ENCODE measurements at places on chromosomes 12 and 14.

DNA sequence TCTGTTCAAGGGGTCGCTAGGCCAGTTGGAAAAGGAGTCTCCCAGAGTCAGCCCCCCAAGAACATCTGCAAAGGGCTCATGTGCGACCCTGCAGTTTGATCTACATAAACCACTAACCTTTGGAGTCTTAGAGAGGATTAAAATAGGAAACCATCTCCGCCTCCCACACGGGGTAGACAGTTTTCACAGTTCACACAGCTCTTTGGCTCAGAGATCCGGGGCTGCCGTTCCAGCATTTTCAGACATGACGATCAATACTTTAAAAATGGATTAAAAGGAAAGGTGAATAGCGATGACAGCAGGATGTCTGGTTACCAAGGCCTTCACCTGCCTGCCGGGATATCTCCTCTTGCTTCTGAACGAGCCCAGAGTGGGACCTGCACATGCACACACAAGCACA is 59.8 kb upstream of the BCL11B start:
- DNase-seq, result no peak

GRCh38 chr12:94615260-94616181 is 34.8 kb downstream of the TMCC3 start:
- DNase-seq, result no peak

DNA sequence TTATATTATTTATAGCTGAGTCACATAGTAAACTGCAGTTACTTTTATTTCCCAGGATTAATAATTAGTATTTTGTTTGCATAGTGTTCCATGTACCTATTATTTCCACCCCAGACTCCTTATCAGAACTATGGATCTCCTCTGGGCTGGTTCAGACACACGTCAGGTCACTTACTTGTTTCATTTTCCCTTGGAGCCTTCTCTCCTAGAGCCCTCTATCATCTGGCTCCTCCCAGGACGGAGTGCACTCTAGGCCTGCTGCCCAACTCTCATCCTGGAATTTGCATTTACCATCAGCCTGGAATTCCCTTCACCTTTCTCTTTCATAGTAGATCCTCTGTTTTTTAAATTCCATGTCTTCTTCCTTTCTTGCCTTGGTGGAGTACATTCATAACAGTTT is 28.5 kb upstream of the GALNT16 start:
- DNase-seq, result no peak

DNA sequence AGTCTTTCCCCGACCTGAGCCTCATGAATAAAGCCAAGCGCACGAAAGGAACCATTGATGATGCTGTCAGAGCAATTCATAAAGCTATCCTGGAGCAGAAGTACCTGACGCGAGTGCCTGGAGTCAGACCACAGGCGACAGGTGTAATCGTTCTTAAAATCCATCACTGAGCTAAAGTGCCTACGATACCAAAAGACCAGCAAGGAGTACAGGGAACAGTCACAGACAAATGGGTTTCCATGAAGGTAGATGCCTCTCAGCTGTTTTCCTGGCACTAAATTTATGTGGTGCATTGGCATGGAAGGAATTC is 1.4 kb upstream of the PCED1B start:
- no peak for DNase-seq

DNA sequence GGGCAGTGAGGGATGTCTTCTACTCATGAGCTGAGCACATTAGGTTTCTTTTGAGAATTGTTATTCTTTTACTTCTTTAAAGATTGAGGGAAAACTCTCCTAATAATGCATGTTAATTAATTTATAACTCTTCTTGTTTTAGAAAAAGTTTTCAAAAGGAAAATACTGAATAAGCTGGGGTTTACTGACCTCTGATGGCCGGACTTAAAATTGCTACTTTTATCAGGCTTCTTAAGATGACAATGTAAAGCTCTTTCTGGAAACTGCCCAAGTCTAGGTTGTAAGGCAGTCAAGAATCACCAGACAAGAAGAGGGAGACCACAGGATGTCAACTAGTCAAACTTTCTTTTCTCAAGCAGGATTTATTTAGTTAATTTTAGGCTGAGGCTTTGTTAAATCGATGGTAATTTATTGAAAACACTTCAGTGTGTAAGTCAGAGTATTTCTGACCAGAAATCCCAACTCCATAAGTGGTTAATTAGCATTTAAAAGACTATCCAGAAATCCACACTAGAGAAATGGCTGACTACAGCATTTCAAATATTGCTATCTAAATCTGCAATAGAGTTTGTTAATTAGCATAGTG is 82.1 kb downstream of the AVPR1A start:
- DNase-seq, result no peak

- no peak for DNase-seq
Observed at GRCh38 chr12:115051378-115051777, 367.4 kb upstream of the TBX3 start.

GRCh38 chr12:82436354-82436753 is 78.0 kb downstream of the METTL25 start:
- no peak for DNase-seq

- no peak for DNase-seq
Observed at GRCh38 chr12:28512406-28512805, 322.1 kb downstream of the CCDC91 start.

DNA sequence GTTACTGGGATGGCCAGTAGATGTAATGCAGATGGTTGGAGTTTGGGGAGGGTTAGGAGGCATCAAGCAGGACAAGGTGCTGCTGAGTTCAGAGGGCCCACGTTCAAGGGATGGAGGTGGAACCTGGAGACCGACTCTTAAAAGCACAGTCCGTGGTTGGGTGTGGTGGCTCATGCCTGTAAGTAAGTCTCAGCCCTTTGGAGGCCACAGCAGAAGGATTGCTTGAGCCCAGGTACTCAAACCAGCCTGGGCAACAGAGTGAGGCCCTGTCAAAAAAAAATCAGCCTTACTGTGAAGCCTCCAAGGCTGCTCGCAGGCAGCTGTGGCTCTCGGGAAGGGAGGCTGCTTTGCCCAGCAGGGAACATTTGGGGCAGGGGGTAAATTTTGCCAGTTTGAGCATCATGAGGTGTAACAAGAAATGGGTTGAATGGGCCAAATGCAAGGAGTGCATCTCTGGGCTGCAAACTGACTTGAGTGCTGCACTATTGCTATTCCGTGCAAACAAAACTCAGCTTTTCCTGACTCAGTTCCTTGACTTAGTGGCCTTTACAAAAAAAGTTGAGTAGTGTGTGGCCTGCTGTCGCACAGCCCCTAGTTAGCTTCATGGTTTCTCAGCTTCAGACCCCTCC is 55.0 kb downstream of the ANAPC7 start:
- no peak for DNase-seq

DNA sequence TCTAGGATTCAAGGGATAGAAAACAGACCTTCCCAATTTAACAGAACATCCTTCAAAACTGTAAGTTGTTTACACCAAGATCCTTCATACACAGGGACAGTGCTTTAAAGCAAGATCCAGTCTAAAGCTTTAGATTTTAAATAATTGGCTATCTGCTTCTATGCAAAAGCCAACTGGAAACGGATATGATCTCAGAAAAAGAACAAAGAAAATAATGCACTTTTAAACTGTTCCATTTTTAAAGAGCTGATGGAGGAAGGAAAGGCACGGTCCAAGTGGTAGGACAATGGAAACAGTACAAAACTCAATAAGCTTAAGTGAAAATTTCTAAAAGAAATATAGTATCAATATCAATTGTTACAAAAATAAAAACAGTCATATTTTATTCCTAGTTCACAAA is 27.7 kb downstream of the LRP6 start:
- DNase-seq, result no peak

DNA sequence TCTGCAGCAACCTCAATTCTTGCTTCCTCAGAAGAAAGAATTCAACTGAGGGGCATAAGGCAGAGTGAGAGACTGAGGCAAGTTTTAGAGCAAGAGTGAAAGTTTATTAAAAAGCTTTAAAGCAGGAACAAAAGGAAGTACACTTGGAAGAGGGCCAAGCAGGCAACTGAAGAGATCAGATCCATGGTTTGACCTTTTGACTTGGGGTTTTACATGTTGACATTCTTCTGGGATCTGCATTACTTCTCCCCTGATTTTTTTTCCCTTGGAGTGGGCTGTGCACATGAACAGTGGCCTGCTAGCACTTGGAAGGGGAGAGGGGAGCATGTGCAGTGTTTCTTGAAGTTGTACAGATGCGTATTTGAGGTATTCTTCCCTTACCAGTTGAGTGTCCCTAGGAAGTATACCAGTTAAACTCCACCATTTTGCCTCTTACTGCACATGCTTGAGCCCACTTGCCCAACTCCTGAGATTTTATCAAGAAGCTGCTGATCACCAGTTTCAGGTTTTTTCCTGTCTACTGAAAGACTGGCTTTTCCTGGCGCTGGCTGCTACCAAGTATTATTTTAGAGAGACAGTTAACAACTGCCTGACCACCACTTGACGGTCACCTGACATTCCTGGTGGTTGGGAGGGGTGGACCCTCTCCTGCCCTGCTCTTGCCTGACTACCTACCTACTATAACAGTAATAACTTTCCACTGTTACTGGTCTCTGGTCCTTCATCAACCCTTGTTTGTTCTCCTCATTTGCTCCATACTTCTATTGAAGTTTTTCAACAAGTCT is 26.0 kb upstream of the TMTC2 start:
- no peak for DNase-seq

DNA sequence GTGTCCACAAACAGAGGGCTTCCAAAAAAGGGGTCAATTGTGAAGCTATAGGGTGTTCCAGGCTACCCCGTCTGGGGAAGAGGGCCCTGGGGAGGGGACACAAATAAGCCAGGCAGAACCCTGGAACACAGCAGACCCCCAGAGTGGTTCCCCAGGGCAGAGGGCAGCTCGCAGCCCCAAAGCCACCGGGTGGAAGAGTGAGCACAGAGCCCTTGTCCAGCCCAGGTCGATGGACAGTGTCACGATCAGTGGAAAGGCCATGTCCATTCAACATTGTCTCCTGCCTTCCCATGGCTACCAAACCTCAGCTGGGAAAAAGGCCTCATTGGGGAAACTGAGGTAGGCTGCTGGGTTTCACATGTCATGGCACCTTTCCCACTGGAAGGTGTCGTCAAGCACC is 131.4 kb downstream of the DICER1 start:
- DNase-seq, result no peak

- peak; percentile 90 for DNase-seq
Observed at GRCh38 chr14:32202998-32203882, at the start of gene RNU6-8. Gene RNU6-8 (minus strand): TSS chr14:32203269.

GRCh38 chr14:24368562-24369252 is 723 bp downstream of the NFATC4 start:
- DNase-seq, result peak; percentile 44

DNA sequence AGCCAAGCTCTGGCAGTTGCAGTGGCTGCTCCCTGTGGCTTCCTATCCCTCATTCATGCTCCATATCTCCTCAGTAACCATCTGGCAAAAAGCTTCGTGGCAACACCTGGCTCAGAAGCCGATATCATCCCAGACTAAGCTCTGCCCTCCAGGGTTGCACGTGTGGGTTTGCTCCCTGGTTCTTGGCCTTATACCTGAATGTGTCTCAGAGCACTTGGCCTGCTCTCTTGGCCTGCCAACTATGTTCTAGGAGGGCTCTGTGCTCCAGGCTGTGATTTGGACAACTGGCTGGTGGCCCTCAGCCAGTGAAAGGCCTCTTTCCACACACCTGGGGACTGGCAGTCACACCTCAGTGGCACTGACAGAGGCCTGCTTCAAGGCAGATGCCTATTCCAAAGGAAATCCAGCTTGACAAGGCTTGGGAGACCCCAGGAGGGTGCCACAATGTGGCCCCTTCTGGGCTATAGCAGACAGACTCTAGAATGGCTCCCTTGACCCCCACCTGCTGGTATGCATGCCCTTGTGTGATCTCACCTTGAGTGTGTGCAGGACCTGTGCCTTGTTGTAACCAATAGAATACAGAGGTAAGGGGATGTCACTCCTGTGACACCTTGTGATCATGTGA is 10.5 kb downstream of the PLD4 start:
- no peak for DNase-seq

- DNase-seq, result no peak
Observed at GRCh38 chr12:65539023-65539422, 260.5 kb downstream of the MSRB3 start.

- no peak for DNase-seq
Observed at GRCh38 chr14:102525219-102525928, 15.8 kb upstream of the ANKRD9 start.

- DNase-seq, result no peak
Observed at GRCh38 chr12:15194456-15195368, 26.5 kb downstream of the RERG start.

- no peak for DNase-seq
Observed at GRCh38 chr14:73014105-73014504, 12.8 kb downstream of the ZFYVE1 start.

DNA sequence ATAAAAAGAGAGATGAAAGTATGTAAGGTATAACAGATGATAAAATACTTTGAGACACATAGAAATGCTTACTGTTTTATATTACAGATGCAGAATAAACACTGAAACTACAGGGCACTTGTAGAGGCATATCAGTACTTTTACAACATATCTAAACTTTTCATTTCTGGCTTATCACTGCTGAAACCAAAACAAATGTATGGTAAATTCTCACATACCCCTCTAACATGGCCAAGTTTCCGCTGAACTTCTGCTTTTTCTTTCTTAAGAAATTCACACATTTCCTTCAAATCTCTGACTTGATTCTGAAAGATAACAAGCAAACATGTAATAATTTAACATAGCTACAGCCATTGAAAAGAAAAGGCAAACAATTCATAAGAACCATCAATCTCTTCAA is 33.3 kb upstream of the C12orf50 start:
- DNase-seq, result no peak

DNA sequence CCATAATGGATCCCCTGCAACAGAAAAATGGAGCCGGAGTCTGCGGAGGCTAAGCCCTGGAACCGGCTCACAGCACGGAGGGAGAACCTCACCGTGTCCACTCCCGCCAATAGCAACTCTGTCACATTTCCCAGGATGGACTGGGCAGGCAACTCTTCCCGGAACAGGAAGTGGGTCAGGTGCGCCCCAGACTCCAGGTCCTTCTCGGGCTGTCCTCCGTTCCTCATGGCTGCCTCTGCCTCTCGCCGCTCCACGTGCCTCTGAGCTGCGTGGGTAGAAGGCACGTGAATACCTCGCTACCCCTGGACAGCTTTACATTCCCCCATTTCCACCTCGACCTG is 2.2 kb downstream of the CYP27B1 start:
- DNase-seq, result no peak

- DNase-seq, result no peak
Observed at GRCh38 chr14:35258420-35258819, 33.8 kb upstream of the PSMA6 start.

- DNase-seq, result no peak
Observed at GRCh38 chr12:68293347-68293746, 38.8 kb downstream of the MDM1 start.

GRCh38 chr12:92650228-92650822 is 52.5 kb upstream of the PLEKHG7 start:
- no peak for DNase-seq

DNA sequence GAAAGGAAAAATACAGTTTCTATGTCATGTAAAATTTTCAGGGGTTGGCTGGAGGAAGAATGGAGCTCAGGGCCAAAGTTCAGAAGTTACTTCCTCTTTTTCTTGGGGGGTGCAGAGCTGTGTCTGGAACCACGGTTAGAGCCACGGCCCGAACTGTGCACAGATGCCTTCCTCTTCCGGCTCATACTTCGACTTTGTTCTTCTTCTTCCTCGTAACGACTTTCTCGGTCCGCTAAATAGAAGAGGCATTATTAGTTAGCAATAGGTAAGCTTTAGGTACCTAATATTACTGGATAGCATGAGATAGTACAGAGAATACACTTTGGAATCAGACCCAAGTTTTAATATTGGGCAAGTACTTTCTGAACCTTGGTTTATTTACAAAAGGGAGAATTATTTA is 31.2 kb downstream of the SUPT16H start:
- DNase-seq, result no peak

- DNase-seq, result no peak
Observed at GRCh38 chr14:34931206-34931605, 51.6 kb upstream of the SRP54 start.

- no peak for DNase-seq
Observed at GRCh38 chr14:63896278-63896720, 43.5 kb downstream of the SYNE2 start.
